ENCODE measurements at places on chromosomes 4 and X.

- DNase-seq: no peak
Observed at GRCh38 chr4:84914686-84915395, 51.6 kb downstream of the WDFY3 start.

GRCh38 chr4:38149997-38150671 lies 189.9 kb downstream of the PTTG2 start:
- no peak for DNase-seq

DNA sequence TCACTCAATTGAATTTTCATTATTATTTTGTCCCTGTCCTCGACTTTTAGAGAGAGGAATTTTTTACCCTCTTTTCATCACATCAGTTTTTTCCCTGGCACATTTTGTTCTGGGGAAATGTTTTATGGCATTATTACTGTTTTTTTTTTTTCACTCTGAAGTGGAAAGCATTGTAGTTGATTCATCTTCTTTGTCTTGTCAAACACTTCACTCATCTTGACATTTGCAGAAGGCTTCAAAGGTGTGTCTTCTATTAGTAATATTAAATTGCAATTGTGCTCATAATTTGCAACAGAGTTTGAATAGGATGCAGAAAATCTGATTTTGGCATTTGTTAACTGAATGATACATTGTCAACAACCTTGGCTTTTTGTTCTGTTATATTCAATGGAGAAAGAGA lies 545.4 kb upstream of the ARX start:
- no peak for DNase-seq

GRCh38 chr4:6177587-6178197 lies 22.7 kb downstream of the JAKMIP1 start:
- DNase-seq: no peak

GRCh38 chr4:153413842-153414241 lies 52.3 kb upstream of the TMEM131L start:
- no peak for DNase-seq

GRCh38 chr4:147479786-147480185 lies 1.1 kb upstream of the EDNRA start:
- no peak for DNase-seq

GRCh38 chrX:119155416-119156035 lies 27.9 kb upstream of the KIAA1210 start:
- no peak for DNase-seq

All from stimulated activated CD4-positive, alpha-beta T cell treated with anti-CD3 and anti-CD28 coated beads, Interleukin-15, amount 100 ng/mL, for 1 hour (primary cell).